ENCODE measurements at places on chromosomes 1 and 21.

GRCh38 chr1:53725238-53725689 lies 13.7 kb downstream of the GLIS1 start:
- DNase-seq, result peak; percentile 25

GRCh38 chr21:31220575-31220974 lies 123.5 kb downstream of the TIAM1 start:
- DNase-seq, result peak; percentile 63

DNA sequence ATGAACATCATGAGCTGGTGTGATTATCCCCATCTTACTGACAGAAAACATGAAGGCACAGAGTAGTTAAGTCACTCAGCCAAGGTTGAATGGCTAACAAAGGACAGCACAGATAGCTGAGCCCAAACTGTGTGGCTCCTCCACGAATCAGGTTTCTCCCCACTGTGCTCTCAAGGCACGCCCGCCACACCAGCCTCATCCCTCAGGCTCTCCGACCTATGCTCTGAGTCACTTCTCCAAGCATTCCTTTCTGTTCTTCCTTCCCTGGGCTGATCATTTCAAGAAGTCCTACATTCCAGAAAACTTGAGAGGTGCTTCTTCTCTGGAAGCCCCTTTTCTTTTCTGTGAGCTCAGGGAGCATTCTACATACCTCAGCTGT lies 25.3 kb upstream of the SDC3 start:
- DNase-seq, result no peak

GRCh38 chr1:246761396-246761795 lies 37.2 kb downstream of the SCCPDH start:
- no peak for DNase-seq

- no peak for DNase-seq
Measured at GRCh38 chr1:101713760-101714159, 283.0 kb downstream of the OLFM3 start.

DNA sequence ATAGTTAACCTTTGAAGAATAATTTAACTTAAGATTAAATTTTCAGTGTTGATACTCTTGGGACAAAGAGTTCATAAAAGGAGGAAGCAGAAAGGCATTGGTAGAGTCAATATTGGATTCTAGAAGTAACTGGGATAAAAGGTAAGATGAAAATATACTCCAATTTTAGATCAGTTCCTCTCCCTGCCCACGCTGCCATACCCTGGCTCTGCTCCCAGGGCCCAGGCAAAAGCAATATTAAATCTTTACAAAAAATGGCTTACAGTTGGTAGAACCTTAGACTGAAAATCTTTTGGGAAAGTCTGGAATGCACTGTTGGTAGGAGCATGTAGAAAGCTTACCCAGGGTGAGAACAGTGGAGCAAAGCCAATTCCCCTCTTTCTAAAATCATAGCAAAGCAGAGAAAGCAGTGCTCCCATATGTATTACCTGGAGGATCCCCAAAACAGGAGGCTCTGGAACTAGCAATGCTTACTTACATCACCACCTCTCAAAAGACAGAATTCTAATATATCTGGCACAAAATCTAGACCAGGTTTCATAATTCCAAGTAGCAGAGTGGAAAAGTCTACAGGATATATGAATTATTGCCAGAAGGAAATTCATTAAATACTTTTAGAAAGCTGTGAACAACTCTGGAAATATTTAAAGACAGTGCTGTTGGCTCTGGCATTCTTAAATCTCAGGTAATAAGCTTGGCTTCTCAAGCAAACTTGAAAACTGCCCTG lies 24.5 kb downstream of the KIAA0319L start:
- no peak for DNase-seq

DNA sequence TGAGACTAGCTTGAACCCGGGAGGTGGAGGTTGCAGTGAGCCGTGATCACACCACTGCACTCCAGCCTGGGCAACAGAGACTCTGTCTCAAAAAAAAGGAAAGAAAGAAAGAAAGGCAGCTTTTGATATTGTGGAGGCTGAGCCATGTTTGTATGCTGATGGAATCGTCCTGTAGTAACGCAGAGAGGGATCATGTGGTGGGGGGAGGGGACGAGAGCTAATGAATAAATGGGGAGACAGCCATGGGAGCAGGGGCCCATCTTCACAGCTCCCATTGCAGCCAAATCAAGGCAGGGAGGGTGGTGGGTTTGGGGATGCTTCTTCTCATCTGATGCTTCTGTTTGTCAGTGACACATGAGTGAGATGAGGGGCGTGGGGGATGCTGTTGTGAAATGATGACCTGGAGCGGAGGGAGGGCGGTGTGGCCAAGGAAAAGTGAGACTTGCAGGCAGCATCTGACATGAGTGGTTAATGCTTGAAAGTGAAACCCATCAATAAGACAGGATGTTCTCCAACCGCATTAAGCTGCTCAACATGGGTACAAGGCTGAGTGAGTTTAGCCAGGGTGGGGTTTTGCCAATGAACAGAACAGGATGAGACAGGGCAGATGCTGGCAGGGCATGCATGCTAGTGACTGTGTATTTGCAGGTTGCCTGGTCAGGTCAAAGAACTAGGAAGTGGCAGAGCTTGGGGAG lies 16.7 kb downstream of the SPATA21 start:
- no peak for DNase-seq

DNA sequence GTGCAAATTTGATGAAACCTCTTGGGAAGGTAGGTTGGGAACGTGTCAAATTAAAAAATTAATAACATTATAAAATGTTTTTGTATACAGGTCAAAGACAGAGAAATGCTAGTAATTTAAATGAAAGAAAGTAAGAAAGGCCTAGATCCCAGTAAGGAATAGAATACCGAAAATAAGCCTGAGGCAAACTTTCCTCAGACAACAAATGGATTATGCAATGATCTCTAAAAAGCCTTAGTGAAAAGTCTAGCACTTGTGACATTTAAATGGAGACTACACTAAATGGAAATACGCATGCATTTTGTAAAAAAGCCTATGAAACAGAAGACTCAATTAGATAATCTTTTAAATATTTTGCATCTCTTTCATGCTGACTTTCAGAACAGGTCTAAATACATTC lies 138.5 kb upstream of the ZNHIT6 start:
- DNase-seq, result no peak

GRCh38 chr1:156508205-156508954 lies 7.8 kb upstream of the MEF2D start:
- no peak for DNase-seq

DNA sequence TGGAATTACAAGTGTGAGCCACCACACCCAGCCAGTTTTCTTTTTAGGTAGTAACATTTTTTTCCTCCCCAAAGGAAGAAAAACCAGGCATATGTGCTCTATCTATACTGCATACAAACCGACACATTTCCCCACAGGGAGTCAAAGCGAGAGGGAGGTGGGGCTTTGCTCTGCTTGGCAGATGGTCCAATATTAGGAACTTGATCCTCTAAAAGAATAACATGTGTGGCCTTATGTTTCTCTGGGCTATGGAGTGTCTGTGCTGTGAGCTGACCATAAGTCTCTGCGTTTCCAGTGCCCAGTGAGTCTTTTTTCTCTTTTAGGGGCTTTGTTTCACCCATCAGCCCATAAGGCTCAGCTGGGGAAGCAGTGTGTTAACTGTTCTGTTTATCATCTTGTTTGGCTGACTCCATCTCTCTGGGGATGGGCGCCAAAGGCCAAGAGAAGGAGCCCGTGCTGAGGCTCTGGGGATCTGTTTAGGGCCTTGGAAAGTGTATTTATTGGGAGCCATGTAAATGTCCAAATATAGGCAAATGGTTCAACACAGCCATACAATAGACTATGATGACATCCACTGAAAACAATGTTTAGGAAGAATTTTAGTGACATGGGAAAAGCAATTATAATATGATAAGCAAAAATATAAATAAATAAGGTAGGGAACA lies 20.2 kb downstream of the LMOD1 start:
- no peak for DNase-seq

DNA sequence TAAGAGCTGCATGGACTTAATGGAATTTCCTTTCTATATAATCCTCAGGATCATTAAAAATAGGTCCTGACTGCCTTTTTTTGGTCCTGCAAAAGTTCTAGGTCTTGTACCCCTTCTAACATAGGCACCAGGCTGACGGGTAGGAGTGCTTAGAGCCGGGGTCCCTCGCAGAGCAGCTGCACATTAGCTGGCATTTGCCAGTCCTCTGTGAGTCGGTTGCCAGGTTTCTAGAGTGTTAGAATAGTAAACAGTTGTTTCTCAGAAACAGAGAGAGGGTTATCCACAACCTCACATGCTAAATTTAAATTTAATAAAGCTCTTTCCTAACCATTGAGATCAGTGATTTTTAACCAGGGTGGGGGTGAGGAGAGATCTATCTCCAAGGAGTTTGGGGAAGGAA lies 35.4 kb upstream of the HEATR1 start:
- no peak for DNase-seq

DNA sequence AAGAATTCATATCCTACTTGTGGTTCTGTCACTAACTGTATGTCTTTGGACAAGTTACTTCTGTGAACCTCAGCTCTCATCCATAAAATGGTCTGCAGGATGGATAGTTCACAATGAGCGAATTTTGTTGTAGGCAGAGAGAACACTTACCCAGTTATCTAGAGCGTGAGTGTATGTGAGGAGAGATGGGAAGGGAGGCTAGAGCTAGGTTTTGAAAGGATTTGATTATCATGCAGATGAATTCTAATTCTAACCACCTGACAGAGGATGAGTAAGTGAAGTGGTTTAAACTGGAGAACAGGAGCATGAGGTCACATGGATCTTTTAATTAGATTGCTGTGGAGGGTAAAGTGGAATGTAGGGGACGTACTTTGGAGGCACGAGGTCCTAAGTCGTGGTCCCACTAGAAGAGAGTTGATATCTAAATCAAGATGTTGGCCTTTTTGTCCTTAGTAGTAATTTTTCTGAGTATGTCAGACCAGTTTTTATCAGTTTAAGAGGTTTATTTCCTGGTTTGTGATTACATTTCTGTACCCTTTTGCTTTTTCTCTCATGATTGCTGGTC lies 5.0 kb downstream of the SUCO start:
- DNase-seq, result no peak

- DNase-seq, result no peak
Measured at GRCh38 chr1:169321539-169321938, 46.1 kb downstream of the NME7 start.

DNA sequence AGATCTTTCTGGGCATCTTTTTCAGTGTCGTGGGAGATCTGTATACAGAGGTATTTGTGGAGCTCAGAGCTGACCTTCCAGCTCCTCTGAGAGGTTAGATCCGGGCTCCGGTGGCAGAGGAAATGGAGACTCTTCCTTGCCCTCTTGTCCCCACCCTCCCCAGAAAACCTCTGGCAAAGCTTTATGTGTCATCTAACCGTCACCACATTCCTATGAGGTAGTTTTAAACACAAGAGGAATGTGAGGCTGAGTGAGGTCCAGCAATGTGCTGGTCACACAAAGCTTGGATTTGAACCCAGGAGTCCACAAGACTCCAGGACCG lies 1.2 kb downstream of the CD160 start:
- no peak for DNase-seq

- no peak for DNase-seq
Measured at GRCh38 chr1:38991638-38992411, 749 bp downstream of the AKIRIN1 start.

- DNase-seq, result no peak
Measured at GRCh38 chr1:197314682-197315081, 46.6 kb downstream of the CRB1 start.

DNA sequence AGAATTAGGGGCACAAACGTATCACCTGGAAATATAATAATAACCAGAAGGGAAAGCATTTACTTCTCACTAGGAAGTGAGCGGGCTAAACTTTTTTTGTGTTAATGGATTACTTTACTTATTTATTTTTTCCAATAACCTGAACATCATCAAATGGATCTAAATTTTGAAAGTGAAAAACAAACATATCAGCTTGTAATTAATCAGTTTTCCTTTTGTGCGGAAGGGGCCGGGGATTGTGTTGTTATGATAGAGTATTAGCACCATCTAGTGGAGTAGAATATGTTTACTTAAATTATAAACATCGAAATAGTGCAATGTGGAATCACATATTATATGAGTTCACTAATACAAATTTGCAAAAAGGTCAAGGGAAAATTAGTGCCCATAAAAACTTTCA lies 9.0 kb downstream of the CFH start:
- DNase-seq, result peak; percentile 20

DNA sequence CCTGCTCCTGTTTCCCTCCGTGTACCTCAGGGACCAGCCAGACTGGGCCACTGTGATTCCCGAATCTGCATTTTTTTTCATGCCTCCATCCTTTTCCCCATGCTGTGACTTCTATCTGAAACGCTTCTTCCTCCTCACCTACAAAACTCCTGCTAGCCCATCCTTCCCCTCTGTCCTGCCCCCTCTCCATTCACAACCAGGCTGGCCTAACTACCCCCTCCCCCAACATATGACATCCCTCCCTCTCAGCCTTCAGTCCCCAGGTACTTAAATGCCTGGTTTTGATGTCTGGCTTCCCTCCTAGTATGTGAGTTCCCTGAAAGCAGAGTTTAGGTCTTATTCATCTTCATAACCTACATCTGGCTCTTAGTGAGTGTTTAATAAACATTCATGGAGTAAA lies 82.7 kb downstream of the TAS1R2 start:
- DNase-seq, result no peak

DNA sequence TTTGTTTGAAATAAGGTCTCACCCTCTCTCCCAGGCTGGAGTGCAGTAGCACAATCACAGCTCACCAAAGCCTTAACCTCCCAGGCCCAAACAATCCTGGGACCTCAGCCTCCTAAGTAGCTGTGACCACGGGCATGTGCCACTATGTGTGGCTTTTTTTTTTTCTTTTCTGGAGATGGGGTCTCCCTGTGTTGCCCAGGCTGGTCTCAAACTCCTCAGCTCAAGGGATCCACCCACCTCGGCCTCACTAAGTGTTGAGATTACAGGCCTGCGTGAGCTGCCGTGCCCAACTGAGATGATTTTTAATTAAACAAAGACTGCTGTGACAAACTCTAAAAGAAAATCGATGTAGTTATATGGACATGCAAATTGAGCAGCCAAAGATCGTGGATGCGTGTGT lies 768.4 kb upstream of the ADGRL2 start:
- DNase-seq, result no peak

DNA sequence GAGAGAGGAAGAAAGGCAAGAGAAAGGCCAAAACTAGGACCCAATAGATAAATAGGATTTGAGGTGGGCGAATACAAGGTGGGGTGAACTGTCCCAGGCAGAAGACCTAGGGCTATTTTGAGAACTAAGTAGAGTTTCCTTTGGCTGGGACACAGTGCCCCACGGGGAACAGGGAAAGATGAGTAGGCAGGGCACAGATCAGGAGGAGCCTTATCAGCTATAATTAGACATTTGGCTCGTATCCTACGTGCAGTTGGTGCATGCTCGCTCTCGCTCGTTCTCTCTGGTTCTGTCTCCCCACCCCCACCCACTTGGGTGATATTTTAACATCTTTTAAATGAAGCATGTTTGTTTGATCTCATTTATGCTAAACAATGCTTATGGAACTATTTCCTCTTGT lies 235.0 kb upstream of the JUN start:
- no peak for DNase-seq

DNA sequence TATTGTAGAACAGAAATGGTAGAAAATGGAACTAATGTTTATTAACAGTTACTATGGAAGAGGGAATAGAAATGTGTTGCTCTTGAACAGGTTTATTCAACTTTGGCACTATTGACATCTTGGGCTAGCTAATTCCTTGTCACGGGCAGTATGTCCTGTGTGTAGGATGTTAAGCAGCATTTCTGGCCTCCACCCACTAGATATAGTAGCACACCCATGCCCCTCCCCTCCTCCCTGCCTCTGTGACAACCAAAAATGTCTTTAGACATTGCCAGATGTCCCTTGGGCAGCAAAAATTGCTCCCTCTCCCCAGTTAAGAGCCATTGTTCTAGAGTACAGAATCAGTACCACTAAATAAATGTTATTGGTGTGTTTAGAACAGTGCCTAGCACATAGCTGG lies 91.4 kb upstream of the TPTE start:
- DNase-seq, result no peak

Data from NCI-H1930 (cell line).